ENCODE measurements at places on chromosomes 11 and 22. TPM values are rescaled to one million over a fixed set of nuclear protein-coding genes. Genes with fewer than 3 reads are reported as not detected.

Gene C11orf42
- total RNA-seq, result not detected

Gene COX8A
- total RNA-seq, result 578 TPM

Gene IFITM1
- total RNA-seq, result 94.2 TPM

Gene TOP3B
- 45.1 TPM for total RNA-seq

Gene BIRC3
- total RNA-seq, result 16.1 TPM

Gene IGF2
- total RNA-seq, result 13.9 TPM

Gene PRODH
- 3.6 TPM for total RNA-seq

Gene GDPD4
- not detected for total RNA-seq

DNA sequence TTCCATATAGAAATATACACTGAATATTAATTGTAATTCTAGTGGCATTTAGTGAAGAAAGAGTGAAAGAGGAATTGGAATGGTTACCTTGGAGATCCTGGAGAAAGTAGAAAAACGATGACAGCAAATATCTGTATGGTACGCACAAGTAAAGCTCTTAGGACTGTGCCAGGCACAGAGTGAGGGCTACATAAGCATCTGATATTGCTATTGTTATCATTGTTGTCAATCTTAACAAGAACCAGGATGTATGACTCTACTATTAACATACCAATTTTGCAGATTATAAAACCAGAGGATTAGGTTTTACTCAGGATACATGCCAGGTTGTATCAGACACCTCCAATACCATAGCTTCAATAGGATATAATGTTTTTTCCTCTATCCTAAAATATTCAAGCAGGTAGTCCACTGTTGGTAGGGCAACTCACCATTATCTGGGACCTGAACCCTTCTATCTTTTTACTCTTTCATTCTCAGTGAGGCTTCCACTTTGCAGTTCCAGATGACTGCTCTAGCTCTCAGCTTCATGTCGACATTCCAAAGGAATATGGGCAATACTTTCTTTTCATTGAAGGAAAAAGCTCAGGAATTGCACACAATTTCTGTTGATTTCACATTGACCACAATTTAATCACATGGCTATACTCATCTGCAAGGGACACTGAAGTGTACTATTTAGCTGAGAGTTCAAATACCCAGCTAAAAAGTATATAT lies 73.2 kb downstream of the RAB38 start:
- no peak for DNase-seq

DNA sequence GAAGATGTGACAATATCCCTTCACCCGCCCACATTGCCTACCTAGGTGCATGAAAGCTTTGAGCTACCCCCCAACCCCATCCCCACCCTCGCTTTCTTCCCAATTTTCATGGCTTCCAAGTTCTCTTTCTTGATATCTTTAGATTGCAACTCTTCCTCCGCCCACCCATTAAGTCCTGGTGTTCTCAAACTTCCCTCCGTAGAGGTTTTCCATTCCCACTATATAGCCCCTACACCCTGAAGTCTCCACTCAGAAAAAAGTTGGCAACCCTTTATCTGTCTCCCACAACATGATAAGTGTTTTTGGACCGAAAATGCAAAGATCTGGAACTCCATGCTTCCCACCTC lies 572 bp downstream of the ZNF70 start:
- DNase-seq, result no peak

DNA sequence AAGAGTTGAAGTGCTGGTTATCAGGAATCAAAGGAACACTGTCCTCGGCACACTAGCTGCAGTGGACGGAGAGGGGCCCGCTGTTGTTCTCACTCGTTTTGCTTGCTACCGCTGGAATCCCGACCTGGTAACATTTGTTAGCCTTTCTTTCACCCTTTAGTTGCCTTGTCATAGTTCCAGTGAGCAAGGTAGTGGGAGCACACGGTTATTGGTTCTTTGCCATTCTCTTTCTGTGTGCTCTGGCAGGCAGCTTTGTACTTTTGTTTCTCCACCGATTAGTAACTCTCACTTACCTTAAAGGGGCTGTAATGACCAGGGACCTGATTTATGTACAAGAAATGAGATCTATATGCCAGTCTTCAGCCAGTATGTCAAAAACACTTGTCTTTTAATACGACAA lies 1.8 kb downstream of the DEPDC7 start:
- DNase-seq, result no peak

DNA sequence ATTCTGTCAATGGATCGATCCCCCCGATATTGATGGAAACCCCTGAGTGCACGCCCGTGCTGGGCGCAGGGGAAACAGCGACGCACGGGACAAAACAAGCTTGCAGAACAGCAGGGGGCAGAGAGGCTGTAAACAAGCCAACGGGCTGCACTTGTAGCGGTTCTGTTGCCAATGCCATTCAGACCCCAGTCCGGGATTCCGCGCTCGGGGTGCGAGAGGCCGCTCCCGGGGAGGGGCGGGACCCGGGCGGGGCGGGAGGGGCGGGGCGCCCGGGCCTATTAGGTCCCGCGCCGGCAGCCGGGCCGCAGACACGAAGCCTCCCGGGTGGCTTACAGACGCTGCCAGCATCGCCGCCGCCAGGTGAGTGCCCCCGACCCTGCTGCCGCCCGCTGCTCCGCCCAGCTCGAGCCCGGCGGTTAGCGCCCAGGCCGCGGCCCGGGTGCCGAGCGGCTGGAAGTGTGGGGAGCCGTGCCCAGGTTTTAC lies at the start of gene BIK:
TSS of gene BIK (plus strand) at position 307 of the 483 bp plus-strand sequence. CDS start 13,273 bp downstream, outside the sequence.
- no peak for DNase-seq

- DNase-seq, result no peak
Measured at GRCh38 chr11:63592975-63593395, 21.2 kb downstream of the PLAAT3 start.

GRCh38 chr22:20803696-20804324 lies 29.9 kb downstream of the SERPIND1 start:
- DNase-seq, result no peak

DNA sequence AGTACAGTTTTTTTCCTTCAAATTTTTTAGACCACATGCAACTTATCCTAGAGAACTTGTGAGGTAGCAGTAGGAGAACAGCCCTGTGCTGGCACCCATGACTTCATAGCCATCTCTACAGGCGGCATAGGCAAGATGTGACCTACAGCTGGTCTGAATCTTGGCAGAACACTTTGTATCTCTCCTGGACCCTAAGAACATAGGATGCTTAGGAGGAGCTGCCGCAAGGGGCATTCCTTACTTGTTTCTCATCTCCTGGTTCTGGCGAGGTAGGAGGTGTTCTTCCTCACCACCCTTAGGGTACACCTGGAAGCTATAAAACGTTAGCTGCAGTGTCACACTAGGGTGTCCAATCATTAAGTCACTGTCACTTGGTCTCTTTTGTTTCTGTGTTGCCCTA lies 16.4 kb downstream of the CWC15 start:
- no peak for DNase-seq

DNA sequence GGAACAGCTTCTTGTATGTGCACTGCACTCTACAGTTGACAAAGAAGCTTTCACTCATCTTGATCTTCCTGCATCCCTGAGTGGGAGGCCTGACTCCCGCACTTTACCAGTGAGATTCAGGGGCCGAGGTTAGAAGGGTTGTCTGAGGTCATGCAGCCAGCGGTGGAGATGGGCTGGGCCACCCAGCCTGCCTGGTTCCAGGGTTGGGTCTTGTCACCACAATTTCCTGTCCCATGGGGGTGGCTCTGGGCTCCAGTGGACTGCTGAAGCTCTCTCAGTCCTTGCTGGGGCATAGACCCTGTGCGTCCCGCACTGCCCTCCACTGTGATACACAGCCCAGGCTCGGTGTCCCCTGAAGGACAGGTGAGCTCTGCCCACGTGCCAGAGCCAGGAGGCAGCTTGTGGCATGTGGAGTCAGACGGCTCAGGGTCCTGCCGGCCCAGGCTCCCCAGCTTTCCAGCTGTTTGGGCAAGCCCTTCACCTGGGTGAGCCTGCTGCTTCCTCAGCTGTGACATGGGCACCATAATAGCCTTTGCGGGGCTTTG lies 6.9 kb upstream of the MYO7A start:
- no peak for DNase-seq

- DNase-seq, result no peak
Measured at GRCh38 chr11:119828819-119829218, 99.8 kb upstream of the NECTIN1 start.

Measured in sigmoid colon (tissue), 7 donors.